Ascending aorta (tissue), 2 donors: ENCODE measurements at places on chromosomes 12 and 14. TPM values are rescaled to one million over a fixed set of nuclear protein-coding genes. Genes with fewer than 3 reads are reported as not detected.

The ETFBKMT gene
- total RNA-seq: 0.64 TPM

The B3GNT4 gene
- total RNA-seq: not detected

The GPR135 gene
- 4.7 TPM for total RNA-seq

The PROX2 gene
- total RNA-seq: not detected

The CCDC38 gene
- total RNA-seq: not detected

The PDE3A gene
- 33.7 TPM for total RNA-seq

The NYNRIN gene
- 23.1 TPM for total RNA-seq

The ARG2 gene
- 10.1 TPM for total RNA-seq

GRCh38 chr14:82999802-83000201, 1466.1 kb upstream of the SEL1L start:
- DNase-seq: no peak

DNA sequence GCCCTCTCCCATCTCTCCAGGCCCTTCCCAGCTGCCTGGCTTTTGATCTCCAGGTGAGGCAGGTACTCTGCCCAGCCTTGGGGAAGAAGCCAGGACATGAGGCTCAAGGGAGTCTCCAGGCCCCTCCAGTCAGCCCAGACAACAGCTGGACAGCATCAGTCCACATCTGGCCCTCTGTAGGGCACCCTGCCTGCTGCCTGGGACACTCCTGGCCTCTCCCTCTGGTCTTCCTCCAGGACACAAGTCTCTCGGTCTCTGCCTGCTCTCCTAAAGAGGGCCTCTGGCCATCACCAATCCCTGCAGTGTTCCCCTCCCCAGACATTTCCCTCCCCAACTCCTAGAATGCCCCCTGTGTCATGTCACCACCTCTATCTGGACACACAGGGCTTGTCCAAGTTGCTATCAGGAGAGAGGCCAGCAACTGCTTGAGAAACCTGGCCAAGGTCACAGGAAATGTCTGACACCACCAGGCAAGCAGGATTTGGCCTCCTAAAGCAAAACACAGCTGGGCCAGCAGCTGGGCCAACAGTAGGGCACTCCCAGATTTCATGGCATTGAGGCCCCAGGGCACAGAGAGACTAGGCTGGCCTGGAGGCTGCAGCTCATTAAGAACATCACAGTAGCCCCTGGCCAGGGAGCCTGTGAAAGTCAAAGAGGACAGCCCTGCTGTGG, 29.0 kb downstream of the LTBP2 start:
- DNase-seq: no peak

GRCh38 chr12:41604830-41605229, 416.7 kb downstream of the PDZRN4 start:
- DNase-seq: no peak

DNA sequence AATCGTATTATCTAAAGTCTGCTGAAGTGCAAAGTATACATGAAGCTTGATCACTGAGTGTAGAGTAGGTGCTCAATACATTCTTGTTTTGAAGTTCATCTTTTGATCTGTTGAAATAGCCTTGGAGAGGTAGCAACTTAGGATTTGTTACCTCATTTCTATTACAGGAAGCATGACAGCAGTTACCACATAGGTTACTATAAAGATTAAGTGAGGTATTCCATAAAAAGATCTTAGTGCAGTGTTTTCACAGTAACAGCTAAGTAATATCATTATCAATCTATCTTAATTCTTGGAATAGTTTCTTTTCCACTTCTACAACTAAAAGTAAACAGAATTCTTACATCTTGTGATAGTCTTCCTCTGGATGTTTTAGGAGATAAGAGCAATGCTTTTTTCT, 50.9 kb downstream of the BTBD7 start:
- DNase-seq: no peak

DNA sequence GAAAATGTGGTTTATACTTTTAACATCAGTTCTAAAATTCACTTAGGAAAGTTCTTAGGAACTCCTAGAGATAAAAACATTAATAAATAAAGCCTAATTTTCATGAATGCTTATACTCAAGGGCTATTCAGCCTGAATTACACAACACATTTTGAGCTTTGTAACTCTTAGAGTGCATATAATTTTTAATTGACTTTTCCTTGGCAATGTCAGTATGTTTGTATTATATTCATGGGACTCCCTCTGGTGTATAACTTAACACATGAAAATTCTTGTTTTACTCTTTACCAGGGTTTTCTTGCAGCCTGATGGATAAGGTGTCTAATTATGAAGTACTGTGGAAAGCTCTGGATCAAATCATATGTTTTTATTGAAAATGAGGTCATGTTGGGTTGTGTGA, 150.6 kb upstream of the HMGA2 start:
- DNase-seq: no peak

GRCh38 chr14:22593601-22594000, 4.5 kb upstream of the ABHD4 start:
- DNase-seq: no peak

- DNase-seq: no peak
These were observed 115.1 kb upstream of the SLC38A2 start for GRCh38 chr12:46487567-46488131.

GRCh38 chr14:66009089-66009488, 477.1 kb upstream of the CCDC196 start:
- DNase-seq: no peak

DNA sequence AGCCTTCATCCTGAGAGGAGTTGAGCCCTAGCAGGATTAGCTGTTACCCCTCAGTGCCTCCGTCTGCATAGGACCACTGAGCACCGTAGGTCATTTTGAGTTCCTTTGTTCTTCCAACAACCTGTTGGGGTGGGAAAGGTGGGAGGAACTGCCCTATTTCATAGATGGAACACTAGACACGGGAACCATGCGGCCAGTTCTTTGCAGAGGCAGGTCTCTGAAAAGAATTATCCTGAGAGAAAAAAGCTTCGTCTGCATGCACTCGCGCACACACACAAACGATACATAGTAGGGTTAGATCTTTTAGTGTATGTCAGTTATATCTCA, 28.5 kb downstream of the TRAFD1 start:
- no peak for DNase-seq

DNA sequence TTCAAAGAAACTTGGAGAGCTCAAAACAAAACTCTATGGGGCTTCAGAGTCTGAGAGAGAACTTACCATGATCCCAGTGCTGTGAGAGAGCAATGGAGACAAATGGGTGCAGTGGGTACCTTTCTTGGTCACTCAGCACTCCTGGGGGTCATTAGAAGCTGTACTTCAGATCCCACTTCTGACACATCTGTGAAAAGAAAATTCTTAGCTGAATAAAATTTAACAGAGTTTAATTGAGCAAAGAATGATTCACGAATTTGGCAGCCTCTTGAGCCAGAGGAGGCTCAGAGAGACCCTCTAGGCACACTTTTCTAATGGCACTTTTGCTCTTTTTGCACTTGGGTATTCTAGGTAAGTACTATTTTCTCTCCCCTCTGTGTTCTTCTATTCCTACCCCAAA, 96.8 kb upstream of the SYT10 start:
- DNase-seq: no peak

DNA sequence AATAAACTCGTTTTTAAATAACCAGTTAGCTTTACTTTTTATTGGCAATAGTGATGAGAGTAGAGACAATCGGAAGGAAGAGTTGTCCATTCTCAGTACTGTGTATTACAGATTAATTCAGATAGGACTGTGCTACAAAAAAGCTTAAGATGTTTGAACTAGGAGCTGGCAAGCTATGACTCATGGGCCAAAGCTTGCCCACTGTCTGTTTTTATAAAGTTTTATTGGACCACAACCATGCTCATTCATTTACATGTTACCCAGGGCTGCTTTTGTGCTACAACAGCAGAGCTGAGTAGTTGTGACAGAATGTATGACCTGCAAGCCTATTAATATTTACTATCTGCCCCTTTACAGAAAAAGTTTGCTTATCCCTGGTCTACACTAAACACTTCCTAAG, 19.4 kb downstream of the GNS start:
- no peak for DNase-seq

- no peak for DNase-seq
These were observed 47.5 kb upstream of the DYNC1H1 start for GRCh38 chr14:101916816-101917412.

- DNase-seq: no peak
These were observed 2.9 kb downstream of the RND1 start for GRCh38 chr12:48862760-48863159.

GRCh38 chr12:131536337-131536736, 174.6 kb upstream of the SFSWAP start:
- no peak for DNase-seq

- DNase-seq: no peak
These were observed 85.6 kb downstream of the GLT1D1 start for GRCh38 chr12:128938886-128939285.

- no peak for DNase-seq
These were observed 1.8 kb downstream of the PITPNM2 start for GRCh38 chr12:123149088-123149487.
